Mammary epithelial cell (primary cell): ENCODE measurements at places on chromosomes 3 and 15.

DNA sequence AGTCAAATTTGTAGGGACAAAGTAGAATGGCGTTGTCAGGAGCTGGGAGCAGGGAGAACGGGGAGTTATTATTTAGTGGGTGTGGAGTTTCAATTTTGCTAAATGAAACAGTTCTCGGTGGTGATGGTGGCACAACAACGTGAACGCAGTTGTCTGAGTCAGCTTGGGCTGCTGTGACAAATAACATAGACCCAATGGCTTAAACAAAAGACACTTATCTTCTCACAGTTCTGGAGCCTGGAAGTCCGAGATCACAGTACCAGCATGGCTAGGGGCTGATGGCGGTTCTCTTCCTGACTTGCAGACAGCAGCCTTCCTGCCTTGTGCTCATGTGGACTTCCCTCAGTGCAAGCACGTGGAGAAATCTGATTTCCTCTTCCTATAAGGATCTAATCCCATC lies 90.2 kb downstream of the CHSY1 start:
- DNase-seq, result no peak

GRCh38 chr3:105853801-105854432 lies 14.9 kb downstream of the CBLB start:
- no peak for DNase-seq

DNA sequence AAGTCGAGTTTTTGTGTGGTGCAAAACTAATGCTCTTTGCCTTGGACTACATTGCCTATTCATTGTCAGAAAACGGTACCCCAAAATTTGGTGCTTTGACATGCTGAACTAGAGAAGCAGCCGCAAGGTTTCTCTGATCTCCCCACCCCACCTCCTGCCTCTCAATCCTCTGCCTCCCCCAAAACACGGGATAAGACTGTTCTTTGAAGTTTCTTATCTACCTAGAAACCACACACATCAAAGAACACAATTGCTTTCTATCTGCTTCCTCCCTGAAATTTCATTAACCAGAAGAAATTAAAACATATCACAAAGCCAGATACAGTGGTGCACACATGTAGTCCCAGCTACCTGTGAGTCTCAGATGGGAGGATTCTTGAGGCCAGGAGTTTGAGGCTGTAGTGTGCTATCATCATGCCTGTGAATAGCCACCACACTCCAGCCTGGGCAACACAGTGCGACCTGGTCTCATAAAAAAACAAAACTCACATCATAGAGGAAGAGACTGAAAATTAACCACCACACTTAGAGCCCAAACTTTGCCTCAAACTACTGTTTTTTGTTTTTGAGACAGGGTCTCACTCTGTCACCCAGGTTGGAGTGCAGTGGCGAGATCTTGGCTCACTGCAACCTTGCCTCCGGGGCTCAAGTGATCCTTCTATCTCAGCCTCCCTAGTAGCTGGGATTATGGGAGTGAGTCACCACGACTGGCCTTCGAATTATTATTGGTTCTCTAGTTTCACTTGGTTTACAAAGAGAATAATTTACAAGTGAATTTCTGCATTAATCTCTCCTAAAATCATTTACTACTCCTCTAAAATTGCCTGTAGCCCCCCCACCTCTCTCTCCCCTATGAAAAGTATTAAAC lies 2.7 kb upstream of the PCNP start:
- DNase-seq, result no peak

GRCh38 chr15:25056484-25057425 lies 102.0 kb downstream of the SNRPN start:
- no peak for DNase-seq

DNA sequence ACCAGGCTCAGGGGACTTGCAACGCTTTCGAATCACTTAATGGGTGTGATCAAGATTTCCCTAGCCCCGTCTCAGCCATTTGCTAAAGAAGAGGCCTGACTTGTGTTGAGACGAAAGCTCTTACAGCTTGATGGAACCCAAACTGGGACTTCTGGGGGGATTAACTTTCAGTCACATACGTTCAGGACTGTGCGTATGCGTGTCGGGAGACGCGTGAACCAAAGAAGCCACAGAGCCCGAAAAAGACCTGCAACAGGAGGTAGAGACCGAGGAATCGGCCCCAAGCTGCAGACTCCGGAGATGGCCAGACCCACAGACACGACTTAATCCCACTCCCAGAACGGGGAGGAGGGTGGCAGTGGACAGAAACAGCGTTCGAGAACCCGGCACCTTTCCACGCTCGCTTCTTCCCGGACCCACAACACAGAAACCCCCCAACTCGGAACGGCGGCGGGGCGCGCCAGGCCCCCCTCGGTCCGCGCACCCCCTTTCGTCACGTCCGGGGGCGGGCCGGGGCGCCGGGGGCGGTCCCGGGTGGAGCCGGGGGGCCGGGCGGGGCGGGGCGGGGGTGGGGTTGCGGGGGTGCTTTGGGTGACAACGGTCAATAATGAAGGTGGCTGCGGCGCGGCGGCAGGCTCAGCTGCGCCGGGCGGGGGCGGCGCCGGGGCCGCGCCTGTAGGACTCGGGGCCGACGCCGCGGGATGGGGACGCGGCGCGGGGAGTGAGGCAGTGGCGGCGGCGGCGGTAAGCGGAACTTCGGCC lies at the start of gene ATP11B:
ATP11B (plus strand) TSS at position 604 of the 762 bp plus-strand sequence. CDS start 256 bp downstream, outside the sequence.
- DNase-seq, result peak; percentile 66

GRCh38 chr15:34598799-34599585 lies 15.5 kb upstream of the GOLGA8B start:
- DNase-seq, result no peak

DNA sequence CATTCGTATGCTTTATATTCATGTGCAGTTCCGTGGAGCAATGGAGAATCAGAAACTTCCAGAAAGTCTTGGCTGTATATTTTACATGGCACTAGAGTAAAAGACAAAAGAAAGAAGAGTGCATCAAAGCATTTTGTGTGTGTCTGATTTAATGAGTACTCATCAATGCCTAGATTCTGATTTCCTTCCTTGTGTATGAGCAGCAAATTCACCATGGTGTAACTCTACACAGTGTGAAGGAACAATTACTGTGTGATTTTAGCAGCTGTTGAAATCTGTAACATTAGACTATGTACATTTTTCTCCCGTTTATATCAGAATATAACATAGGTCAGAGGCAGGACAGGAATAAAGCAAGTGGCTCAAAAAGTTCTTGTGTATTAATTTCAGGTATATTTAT lies 102.0 kb upstream of the TSC22D2 start:
- no peak for DNase-seq

DNA sequence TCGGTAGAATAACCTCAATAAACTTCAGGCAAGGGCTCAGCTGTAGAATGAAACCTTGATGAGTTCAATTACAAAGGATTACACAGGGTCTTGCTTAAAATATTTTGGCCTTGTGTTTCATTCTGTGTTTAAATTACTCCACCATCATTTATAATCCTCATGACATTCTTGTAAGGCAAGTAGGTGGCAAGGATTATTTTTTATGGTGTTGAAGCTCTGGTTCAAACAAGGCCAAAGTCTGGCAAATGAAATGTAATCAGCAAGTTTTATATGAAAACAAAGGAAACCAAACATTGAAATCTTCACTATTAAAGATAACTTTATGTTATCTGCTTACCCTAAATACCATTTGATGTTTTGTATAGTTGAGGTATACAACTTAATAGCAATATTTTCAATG lies 221.3 kb upstream of the HES1 start:
- no peak for DNase-seq

- peak; percentile 78 for DNase-seq
These were observed 7.4 kb upstream of the PCOLCE2 start for GRCh38 chr3:142896201-142896755.

DNA sequence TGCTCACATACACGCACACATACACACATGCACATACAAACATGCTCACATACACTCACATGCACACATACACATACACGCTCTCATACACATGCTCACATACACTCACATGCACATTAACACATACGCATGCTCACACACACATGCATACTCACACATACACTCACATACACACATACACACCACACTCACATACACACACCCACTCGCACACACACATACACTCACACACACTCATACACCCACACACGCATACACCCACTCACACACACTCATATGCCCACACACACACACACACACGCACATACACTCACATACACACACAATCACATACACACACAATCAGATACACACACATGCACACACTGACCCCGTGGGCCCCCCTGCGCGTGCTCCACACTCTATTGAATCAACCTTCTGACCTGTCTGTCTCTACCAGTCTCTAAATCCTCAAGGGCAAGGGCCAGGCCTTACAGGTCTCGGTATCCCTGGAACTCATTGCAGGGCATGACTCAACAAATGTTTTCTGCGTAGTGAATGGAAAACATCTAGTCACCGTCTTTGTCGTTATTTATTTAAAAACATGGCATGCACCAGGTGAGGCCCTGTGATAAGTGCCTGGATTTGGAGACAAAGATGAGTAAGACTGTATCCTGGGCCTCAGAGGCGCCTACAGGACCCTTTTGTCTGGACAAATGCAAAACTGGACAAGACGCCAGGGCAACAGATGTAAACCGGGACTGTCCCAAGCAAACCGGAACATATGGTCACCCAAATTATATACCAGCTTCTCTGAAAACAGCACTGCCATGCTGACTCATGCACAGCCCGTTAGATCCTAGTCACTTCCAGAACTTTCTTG lies 41.8 kb downstream of the GRK7 start:
- no peak for DNase-seq

- peak; percentile 72 for DNase-seq
These were observed 549.8 kb downstream of the FOXP1 start for GRCh38 chr3:71033681-71034220.

DNA sequence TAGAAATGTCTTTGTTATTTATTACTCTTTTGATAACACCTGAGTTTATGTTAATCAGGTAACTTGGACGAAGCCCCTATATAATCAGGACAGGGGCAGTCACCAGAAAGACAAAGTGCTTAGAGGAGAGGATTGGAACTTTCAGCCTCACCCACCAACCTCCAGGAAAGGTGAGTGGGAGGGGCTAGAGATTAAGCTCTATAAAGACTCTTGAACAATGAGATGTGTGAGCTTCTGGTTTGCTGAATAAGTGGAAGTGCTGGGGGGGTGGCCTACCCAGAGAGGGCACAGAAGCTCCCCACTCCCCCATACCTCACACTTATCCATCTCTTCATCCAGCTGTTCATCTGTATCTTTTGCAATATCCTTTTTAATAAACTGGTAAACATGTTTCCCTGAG lies 73.9 kb downstream of the TTBK2 start:
- DNase-seq, result no peak

DNA sequence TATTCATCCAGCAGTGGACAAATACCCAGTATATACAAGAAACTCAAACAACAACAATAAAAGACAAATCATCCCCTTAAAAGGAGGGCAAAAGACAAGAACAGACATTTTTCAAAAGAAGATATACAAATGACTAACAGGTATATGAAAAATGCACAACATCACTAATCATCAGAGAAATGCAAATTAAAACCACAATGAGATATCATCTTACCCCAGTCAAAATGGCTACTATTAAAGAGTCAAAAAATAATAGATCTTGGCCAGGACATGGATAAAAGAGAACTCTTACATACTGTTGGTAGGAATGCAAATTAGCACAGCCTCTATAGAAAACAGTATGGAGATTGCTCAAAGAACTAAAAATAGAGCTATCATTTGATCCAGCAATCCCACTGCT lies 16.9 kb downstream of the DHX36 start:
- no peak for DNase-seq

DNA sequence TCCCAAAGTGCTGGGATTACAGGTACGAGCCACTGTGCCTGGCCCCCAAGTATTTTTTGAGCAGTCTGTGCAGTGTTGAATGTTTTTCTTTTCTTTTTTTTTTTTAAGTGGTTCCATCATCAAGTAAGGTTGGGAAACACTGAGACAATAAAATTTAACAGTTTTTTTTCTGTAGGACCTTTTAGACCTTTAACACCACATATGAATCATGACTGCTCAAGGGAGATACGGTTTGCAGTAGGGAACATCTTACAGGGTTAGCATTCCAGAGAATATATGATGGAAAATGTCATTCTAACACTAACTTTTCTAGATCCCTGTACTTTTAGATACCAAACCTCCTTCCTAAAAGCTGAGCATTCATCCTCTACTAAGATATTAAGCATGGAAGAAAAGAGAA lies 41.7 kb downstream of the SNX4 start:
- DNase-seq, result no peak

GRCh38 chr3:97896547-97896946 lies 74.7 kb downstream of the CRYBG3 start:
- DNase-seq, result no peak

DNA sequence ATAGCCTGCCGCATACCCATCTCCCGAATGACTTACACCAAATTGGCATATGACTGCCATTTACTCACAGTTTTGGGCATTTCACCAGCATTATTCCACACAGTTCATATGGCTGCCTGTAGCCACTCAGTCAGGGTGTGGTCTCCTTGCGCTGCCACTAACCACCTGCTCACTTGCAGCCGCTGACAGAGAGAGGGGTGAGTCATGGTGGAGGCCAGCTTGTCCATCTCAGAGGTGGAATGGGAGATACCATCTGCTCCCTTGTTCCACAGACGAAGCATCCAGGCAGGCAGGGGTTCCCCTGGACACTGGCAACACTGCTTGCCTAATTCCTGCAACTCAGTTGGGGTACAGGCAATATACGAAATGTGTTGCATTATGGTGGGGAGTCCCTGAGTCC lies 15.6 kb downstream of the CCRL2 start:
- peak; percentile 93 for DNase-seq

DNA sequence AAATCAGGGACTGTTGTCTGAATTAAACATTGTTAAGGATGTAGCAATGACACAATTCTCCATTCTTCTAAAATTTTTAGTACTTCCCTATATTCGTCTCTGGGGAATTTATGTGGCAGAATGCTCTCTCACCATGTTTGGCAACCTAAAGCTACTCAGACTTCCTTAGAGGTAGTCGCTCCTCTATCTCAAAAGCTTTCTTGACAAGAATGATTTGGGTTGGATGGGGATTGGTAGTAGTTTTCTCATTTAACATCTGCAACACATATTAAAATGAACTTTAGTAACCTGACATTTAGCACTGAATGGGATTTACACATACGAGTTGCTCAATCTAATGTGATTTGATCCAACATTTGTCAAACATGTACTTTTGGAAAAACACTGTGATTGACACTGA lies 233.3 kb downstream of the RBMS3 start:
- no peak for DNase-seq

DNA sequence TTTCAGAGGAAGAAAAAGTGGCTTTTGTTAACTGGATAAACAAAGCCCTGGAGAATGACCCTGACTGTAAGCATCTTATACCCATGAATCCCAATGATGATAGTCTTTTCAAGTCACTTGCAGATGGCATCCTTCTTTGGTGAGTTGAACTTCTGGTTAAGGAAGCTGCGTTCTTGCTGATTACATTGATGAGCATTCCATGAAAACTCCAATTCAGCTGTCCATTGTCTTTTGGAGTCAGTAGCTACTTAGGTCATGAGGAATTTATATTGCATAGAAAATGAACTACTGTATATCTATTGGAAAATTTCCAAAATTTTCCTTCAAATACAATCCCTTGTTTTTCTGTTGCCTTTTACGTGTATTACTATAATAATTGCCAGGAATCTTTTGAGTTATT lies 47.7 kb upstream of the TRPC1 start:
- no peak for DNase-seq

DNA sequence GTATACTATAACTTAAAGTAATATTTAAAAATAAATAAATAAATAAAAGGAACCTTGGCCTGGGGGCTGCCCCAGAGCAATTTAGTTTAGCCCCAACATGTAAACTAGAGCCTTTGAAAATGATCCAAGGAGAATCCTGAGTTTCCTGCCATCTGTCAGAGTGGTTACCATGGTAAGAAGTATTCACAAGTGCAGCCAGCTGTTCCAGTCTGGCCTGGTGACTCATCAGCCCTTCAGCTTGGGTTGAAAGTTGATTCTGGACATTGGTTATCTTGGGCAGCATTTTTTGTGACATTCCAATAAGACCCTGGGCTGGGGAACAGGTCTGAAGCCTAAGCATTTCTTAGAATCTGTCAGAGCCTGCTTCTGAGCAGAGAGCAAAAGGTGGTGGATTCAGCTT lies 72.7 kb upstream of the LRTM1 start:
- DNase-seq, result peak; percentile 35
